ENCODE measurements at places on chromosomes 12 and 14.
A peak's percentile ranks its signal among the peaks of the same experiment; 100 is the strongest.

DNA sequence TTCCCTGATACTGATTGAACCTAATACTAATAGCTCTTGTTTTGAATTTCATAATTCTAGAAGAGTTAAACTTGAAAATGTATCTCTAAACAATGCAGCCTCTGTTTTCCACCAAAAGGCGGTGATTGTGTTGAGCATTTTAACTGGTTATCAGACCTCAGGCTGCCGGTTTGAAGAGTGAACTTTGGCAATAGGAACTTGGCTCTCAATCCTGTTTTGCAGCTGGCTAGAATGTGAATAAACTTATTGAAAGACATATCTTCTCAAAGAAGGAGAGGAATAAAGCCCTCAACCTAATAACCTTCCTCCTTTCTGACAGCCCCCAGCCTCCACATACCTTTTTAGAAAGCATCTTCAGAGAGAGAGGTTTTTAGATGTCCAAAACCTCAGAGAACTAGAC is 105.4 kb downstream of the SRGAP1 start:
- no peak for DNase-seq

DNA sequence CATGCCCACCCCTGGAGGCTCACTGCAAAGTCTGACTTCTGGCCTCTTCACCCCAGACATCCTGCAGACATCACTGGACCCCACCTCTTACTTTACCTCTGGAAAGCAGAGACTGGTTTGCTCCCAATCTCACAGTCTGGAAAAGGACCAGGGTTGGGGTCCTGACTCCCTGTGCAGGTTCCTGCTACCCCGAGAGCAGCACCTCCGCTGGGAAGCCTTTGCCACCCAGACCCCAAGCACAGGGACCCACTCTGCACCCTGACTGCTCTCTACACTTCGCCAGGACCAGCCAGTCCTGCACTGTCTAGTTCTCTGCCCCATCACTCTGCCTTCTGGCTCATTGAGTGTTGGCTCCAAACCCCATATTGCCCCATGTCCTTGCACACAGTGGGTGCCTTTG is 16.0 kb downstream of the FOXN4 start:
- no peak for DNase-seq

GRCh38 chr14:66509874-66510273 is 1.9 kb downstream of the GPHN start:
- no peak for DNase-seq

GRCh38 chr14:100116134-100116533 is 43.3 kb downstream of the DEGS2 start:
- no peak for DNase-seq

DNA sequence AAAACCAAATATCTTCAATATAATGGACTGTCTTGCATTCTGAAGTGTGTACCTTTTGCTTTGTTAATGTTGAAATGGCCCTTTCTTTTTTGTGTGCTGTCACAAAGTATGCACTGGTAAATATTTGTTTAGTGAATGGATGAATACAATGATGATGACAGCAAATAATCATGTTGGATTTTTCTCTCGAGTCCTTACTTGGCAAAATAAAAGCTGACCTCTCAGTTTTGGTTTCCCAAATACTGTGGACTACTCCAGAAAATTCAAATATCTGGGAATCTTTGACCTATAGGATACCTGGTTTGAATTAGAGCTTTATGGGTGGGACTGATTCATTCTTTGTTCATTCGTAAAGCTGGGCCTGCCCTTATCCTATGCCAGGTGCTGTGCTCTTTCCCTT is 5.5 kb downstream of the UBE3B start:
- no peak for DNase-seq

DNA sequence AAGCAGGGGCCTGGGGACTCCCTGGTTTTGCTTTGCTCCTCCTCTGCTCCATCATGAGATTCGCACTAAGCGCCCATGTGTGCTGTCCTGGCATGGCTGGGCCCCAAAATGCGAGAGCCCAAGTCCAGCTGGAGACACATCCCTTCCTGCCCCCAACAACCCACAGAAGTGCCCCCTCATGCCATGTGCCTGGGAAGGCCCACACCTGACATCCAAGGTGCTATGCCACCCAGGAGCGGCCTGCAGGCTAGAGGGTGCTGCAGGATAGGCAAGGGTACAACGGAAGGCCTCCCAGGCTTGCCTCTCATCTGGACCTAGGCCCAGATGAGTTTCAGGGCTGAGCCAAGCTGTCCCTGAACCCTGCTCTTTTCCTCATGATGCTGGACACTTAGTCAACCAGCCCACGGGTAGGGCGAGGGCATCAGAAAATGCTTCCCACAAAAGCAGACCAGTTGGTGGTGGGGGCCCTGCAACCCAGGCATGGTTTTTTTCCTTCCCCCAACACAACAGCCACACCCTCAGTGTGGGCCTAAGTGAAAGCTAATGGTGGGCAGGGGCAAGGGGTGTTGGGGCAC is 13.2 kb upstream of the KRT80 start:
- DNase-seq, result no peak

- no peak for DNase-seq
Observed at GRCh38 chr12:9866860-9867269, 2.3 kb downstream of the CLEC2B start.

DNA sequence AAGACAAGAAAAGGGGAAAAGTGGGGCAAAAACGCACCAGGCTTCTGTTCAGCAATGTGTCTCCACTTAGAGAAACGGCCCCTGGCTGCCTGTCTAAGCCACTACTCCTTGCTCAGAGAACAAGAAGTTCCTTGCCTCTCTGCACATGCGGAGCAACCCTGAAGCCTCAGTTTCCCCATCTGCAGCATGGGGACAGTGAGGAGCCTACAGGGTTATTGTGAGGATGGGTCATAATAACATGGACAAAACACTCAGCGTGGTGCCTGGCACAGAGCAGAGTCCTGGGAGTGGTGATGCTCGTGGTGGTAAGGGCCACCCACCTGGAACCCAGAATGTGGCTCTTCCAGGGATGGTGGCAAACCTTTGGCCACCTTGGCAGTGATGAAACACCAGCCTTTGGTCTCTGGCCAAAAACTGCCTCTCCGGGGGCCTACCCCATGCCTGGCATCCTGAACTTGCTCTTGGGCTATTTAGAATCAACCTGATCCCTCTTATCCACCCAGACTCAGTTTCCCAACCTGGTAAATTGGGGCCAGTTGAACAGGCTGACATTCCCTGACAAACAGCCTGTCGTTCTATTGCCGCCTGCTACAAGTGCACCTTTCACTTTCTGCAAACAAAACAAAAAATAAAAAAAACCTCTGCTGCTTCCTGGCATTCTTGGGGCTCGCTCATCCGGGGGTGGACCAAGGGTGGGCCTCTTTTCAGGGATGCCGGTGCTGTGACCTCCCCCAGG is 56.5 kb upstream of the DLK1 start:
- no peak for DNase-seq

DNA sequence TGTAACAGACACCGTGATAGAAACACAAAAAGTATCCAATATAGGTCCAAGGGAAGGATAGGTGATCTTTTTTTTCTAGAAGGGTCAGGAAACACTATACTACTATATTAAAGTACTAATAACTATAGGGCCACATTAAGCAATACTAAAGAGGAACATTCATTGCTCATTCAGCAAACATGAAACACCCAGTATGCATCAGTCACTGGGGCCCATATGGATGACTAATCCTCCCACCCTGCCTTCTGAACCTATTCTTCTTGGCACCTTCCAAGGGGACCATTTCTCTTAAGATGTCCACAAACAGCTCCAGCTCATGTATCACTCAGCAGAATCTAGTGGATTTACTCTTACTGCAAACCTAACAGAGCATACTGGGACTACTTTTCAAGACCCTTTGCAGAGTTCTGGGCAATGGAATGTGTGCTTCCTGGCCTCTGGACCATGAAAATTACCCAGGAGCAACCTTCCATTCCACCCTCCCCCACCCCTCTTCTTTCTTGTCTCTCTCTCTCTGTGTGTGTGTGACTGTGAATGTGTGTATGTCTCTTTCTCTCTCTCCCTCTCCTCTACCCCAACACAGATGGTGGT is 187.9 kb downstream of the EPS8 start:
- no peak for DNase-seq

DNA sequence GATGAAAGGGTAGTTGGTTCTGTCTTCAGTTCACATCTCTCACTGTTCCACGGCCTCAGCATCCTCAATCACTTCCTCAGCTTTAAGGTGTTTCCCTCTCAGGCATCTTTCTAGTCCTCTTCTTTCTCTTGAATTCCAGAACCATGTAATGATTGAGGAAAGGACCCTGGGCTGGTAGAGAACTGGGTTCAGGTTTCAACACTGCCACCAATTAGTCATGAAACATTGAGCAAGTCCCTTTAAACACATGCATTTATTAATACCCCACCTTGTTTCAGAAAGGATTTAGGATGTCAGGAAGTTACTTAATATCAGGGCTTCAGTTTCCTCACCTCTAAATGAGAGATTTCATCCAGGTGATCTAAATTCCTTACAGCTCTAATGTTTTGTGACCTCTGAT is 7.2 kb downstream of the DMAC2L start:
- DNase-seq, result no peak

DNA sequence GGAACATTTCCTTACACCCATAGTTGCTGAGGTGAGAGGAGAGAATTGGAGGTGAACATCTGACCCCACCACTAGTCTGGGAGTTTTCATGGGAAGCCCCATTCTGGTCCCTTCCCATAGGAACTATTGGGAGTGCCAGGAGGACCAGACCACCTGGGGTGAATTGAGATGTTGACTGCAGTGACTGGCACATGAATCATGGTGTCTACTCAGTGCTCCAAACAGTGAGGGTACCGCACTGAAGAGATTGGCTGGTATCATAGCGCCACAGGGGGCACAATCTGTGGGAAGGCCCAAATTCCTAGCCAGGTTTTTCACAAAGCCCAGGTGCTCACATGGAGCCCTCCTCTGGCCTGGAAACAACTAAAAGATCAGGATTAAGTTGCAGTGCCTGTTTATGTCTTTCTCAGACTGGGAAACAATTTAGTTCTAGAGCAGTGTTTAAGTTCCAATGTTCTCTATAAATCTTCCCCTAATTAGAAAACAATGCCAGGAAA is 3.7 kb upstream of the RNASE9 start:
- no peak for DNase-seq

- DNase-seq, result peak; percentile 44
Observed at GRCh38 chr14:61609191-61609843, 86.0 kb upstream of the HIF1A start.

DNA sequence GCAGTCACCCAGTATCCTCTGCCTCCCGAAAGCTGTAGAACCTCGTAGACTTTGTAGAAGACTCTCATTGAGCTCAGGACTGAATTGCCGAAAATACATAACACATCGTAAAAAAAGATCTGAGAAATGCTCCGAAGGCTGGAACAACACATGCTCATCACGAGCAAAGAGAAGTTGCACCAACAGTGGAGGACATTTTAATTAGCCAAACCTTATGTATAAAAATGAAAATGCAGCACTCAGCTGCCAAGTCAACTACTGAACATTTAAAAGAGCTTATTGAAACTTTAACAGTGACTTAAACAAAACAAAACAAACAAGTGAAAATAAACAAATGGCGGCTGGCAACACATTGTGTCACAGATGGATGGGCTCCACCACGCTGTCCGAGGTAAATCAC is 519.9 kb downstream of the TMEM132D start:
- DNase-seq, result no peak

DNA sequence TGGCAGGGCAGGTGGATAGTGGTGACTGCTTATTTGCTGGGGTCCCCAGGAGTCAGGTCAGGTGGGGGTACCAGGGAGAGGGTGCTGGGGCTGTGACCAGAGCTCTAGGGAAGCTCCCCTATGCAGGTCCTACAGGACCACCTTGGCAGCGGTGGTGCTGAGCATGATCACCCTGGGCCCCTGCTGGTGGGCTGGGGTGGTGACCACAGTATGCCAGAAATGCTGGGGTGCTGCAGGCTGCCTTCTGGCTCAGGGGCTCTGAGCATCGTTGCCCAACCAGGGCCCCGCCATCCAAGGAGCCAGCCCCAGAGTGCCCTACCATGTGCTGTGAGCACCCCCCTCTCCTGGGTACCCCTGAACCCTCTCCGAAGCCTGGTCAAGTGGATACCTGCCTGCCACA is 17.5 kb upstream of the NUDT14 start:
- no peak for DNase-seq

DNA sequence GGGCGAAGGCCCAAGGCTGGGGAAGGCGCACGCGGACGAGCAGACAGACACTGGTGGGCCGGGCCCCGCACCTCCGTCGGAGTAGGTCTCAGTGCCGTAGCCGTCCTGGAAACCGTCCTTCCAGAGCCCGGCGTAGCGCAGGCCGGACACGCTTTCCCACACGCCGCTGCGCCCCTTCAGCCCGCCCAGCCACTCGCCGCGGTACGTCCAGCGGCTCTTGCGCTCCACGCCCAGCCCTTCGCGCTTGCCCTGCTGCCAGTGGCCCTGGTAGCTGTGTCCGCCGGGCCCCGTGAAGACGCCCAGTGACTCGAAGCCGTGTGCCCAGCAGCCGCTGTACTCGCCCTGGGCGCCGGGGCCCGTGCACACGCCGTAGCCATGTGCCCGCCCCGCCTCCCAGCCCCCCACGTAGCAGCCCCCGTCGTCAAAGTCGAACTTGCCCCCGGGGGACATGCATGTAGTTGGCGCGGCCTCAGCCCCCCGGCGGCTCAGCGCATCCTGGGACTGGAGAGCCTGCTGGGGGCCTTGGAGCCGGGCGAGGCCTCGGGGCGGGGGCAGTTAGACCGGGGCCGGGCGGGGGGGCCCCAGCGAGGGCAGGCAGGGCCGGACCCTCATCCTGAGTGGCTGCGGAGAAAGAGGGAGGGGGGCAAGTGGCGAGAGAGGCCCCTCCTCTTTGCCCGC is 1.4 kb downstream of the JPH4 start:
- DNase-seq, result no peak

Measured in SHP77 treated with DMSO at 0.1 percent for 48 hours (cell line).